ENCODE measurements at places on chromosomes 12 and 14.

GRCh38 chr12:104458694-104459367, 2.1 kb downstream of the CHST11 start:
- no peak for DNase-seq

DNA sequence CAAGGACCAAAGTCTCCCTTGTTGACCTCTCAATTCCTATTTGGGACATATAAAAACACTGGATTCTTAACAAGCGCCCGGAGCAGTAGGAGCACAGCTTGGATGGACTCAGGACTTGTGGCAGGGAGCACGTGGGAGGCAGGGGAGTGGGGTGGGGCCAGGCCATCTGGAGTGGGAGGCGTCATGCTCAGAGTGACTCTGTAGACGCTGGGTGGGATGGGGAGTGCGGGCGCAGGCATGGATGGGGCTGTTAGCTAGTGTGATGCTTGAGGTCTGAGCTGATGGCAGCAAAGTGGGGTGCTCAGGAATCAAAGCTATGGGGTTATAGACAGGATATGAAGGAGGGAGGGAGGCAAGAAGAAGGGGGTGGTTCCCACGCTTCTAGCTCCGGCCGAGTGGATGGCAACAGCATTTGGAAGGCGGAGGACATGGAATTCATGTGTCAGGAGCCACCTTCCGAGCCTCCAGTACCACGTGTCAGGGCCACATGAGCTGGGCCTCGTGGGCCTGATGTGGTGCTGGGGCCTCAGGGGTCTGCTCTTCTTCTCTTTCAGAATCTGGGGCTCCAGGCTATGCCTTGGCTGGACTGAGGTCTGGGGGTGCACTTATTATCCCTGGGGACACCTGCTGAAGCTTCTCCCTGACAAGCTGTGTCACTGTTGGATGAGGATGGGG, 26.2 kb downstream of the MEG3 start:
- DNase-seq = no peak

- no peak for DNase-seq
These were observed 9.8 kb upstream of the KRT8 start for GRCh38 chr12:52914576-52915121.

DNA sequence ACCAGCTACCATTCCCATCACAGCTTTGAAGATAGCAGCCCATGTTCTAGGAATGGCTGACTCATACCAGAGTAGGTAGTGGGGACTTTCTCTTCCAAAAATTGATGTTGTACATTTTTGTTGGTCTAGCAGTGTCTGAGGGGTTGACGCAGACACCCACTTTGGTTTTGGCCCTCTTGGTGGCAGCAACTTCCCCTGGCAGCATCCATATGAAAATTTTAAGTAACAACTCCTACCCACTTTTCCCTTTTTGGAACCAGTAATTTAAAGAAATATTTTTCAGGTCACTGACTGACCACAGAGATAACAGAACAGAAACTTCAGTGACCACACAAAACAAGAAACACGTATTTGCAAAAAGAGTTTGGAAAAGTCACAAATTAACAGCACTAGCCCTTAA, 162.0 kb upstream of the TMCC3 start:
- DNase-seq = no peak

DNA sequence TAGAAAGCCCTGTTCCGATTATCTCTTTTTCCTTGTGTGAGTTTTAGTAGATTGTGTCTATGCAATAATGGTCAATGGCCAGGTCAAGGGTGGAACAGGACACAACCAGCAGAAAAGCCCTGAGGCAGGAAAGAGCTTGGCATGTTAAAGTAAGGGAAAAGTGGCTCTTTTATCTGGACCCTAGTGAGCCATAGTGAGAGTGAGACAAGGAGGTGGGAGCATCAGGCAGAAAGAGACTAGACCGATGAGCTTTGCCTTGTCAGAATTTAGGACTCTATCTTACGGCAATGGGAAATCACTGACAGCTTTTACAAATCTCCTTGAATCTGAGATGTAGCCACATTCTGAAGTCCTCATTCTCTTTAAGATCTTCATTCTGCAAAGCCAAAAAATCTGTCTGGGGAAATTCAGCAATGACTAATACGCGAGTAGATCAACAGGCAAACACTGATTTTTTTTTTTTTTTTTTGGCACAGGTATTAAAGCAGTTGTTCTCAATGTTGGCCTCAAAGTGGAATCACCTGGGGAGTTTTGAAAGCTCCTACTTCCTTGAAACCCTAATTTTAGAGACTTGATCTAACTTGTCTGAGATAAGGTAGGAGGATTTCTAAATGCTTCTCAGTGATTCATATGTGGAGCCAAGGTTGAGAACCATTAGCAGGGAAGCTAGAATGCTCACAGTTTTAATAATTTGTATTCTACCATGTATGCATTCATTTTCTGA, 33.9 kb downstream of the TMEM19 start:
- no peak for DNase-seq

GRCh38 chr12:10214136-10214894, 1.6 kb downstream of the GABARAPL1 start:
- DNase-seq = no peak

- DNase-seq = peak; percentile 45
These were observed 21.2 kb upstream of the RNASE4 start for GRCh38 chr14:20662968-20663732.

DNA sequence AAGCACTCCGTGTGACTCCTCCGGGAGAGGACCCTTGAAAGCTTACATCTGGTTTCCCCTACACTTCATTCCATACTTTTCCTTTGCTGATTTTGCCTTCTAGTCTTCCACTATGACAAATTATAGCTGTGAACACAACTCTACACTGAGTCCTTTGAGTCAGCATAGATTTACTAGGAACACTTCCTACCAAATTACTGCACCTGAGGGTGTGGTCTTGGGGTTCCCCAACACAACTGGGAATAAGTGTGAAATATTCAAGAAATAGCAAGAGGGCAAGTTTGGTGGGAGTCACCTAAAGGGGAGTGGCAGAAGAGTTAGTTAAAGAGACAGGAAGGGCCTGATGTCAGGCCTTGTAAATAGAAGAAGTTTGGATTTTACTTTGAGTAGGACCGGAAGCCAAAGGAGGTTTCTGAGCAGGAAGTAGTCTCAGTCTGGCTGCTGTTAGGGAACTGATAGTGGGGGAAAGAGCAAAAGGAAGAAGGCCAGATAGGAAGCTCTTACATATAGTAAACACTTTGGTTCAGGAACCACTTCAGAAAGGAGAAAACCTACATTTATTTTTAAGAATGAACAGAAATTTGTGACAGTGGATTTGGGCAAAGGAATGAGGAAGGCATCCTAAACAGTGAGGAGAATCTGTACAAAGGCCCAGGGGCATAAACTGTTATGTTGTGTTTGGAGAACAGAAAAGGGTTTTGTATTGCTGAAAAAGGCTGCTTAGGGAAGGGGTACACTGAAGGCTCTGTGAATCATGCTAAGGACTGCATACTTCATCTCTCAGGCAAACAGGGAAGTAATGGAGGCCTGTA, 14.2 kb downstream of the SEL1L start:
- no peak for DNase-seq

- DNase-seq = no peak
These were observed 1051.9 kb upstream of the FLRT2 start for GRCh38 chr14:84477996-84478395.

GRCh38 chr12:68532204-68532886, 78.4 kb upstream of the RAP1B start:
- DNase-seq = no peak

GRCh38 chr14:94098326-94098992, 12.1 kb upstream of the IFI27 start:
- DNase-seq = no peak

All from activated CD8-positive, alpha-beta memory T cell treated with anti-CD3 and anti-CD28 coated beads for 4 hours (primary cell).